HEK293T (cell line): ENCODE measurements at places on chromosomes 7 and 10.

DNA sequence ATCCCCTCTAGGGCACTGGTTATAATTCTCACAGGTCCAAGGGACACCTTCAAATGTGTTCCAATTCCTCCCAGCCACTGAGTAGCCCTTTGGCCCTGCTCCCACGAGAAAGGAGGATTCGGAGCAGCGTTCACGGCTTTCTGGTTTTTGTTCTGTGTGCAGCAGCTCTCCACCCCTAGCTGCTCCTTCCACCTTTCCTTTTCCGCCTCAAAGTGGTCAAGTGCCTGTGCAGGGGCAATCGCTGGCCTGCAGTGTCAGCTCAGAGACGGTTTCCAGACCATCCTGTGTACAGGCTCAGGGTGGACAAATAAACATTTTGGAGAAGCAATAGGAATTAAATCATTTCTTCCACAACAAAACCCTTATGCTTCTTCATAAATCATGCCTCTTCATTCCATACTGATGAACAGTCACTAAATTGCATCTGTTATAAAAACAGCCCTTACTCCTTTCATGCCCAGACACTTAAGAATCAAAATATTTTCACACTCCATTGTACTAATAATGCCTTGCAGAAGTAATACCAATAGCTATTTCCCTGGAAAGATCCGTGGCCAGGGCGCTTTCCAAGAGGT lies 1.1 kb downstream of the KIAA1549 start:
- DNase-seq: no peak

DNA sequence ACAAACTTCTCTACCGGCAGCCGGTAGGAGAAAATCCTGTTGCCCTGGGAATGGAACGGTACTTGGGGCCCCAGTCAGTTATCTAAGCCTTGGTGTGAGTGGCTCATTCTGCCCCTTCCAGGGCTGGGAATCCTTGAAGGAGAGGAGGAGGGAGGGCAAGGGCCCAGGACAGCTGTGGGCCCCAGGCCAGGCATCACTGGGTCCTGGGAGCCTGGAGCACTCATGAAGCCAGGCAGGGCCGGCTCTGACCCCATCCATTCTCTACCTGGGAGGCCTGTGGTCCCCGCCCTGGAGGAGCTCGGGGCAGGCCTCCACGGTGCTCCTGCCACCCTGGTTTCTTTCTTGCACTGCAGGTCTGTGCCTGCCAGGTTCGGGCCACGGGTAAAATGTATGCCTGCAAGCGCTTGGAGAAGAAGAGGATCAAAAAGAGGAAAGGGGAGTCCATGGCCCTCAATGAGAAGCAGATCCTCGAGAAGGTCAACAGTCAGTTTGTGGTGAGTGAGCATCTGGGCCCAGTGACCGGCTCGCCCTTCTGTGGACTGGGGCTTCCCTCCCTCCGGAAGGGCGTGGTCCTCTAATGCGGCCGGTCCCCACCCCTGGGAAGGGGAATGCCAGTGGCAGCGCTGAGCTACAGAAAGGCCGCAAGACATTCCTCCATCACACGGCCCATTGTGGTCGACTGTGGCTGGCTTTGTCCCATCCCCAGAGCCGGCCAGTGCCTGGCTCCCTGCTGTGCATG lies 111.3 kb downstream of the RGS10 start:
- no peak for DNase-seq

- DNase-seq: no peak
Measured at GRCh38 chr7:17144322-17144721, 154.1 kb upstream of the AHR start.

DNA sequence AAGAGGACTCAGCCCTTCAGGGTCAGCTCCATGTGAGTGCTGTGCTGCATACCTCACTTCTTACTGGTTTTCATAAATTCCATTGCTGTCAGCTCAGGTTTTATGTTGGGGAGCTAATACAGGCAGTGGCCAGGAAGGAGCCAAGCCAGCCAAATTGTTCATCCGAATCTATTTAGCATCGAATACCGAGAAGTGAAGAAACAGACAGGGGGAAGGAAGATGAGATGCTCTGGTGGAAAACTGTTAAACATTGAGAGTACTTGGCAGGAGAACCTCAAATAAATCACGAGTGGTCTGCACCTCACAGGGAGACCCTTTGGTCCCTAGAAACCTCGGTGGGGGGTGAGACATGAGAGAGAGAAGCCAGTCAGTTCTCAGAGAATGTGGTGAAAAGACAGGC lies 196.0 kb upstream of the TMEM72 start:
- DNase-seq: no peak

- DNase-seq: peak; percentile 3
Measured at GRCh38 chr10:38094927-38095574, 914 bp downstream of the ZNF37A start.

DNA sequence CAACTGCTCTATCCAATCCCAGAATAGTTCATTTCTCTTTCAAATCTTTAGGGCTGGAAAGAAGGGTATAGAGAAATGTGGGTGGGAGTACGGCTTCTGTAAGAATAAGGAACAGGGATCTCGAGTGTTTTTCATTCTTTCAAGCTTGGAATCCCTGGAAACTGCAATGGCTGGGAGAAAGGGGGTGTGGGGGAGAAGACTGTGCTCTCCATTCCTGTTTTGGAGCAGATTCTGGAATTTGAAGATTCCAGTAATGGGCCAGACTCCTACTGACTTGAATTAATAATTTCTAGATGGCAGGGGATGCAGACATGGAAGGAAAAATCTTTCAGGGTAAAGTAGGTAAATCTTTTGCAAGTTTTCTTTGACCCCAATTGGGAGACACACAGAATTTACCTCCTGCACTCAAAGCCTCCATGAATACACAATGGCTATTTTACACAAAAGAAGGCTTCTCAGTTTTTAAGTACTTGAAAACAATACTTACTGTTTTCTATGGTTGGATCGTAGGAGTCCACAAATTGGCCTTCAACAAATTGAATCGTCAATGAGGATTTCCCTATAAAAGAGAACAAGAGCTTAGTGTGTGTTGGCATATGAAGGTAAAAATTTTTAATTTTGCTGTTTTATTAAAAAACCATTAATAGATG lies 29.1 kb downstream of the RHEB start:
- no peak for DNase-seq

DNA sequence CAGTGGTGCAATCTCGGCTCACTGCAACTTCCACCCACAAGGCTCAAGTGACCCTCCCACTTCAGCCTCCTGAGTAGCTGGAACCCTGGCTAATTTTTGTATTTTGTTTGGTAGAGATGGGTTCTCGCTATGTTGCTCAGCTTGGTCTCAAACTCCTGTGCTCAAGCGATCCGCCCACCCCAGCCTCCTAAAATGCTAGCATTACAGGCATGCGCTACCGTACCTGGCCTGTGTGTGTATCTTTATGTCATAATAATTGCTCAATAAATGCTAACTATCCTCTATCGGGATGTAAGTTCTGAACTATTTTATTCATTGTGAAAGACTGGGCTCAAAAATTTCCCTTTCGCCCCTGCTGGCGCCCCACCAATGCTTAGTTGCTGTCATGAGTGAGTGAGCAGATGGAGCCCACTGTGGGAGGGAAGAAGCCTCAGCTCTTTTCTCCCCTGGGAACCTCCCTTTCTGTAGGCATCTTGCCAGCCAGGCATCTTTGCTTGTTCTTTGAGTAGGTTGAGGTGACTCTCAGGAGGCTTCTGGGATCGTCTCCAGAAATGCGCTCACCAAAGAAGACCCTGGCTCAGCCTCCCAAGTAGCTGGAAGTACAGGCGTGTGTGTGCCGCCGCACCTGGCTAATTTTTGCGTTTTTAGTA lies 38.3 kb downstream of the CAMK1D start:
- no peak for DNase-seq

DNA sequence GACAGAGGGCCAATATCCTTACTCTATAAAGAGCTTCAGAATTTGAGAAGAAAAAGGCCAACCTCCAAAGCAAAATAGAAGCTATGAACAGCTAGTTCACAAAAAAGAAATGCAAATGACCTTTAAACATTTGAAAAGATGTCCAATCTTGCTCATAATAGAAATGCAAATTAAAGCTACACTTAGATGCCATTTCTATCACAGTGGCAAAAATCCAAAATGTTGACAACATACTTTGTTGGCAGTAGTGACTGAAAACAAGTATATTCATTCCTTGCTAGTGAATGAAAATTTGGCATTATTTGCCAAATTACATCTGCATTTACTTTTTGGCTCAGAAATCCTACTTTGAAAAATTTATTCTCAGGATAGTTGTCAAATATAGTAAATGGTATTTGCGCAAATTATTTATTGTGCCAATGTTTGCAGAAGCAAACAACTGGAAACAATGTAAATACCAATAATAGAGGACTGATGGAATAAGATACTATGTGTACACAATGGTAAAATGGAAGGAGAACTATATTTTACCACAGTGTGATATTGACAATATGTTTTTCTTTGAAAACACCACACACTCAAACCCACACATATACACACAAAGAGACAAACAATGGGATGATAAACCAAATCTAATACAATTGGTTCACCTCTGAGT lies 9.4 kb downstream of the TMEM106B start:
- no peak for DNase-seq

- no peak for DNase-seq
Measured at GRCh38 chr10:110326351-110327032, 21.8 kb upstream of the SMNDC1 start.

DNA sequence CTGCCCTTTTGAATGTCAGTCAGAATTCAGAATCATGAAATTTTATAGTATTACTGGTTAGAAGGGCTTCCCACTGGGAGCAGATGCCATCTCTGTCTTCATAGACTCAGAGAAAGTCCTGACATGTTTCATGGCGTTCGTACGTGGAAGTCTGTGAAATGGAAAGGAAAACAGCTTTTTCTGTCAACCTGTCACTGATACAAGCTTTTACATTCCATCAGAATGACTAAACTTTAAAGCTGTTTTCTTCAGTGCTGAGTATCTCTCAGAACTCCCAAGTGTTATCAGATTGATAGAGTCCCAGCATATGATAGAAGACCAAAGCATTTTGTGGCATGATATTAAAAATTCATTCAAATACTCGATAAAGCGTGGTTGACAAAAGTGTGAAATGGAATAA lies 726.7 kb upstream of the GALNT17 start:
- DNase-seq: no peak

- no peak for DNase-seq
Measured at GRCh38 chr7:142612237-142612881, 136.9 kb upstream of the PRSS1 start.

DNA sequence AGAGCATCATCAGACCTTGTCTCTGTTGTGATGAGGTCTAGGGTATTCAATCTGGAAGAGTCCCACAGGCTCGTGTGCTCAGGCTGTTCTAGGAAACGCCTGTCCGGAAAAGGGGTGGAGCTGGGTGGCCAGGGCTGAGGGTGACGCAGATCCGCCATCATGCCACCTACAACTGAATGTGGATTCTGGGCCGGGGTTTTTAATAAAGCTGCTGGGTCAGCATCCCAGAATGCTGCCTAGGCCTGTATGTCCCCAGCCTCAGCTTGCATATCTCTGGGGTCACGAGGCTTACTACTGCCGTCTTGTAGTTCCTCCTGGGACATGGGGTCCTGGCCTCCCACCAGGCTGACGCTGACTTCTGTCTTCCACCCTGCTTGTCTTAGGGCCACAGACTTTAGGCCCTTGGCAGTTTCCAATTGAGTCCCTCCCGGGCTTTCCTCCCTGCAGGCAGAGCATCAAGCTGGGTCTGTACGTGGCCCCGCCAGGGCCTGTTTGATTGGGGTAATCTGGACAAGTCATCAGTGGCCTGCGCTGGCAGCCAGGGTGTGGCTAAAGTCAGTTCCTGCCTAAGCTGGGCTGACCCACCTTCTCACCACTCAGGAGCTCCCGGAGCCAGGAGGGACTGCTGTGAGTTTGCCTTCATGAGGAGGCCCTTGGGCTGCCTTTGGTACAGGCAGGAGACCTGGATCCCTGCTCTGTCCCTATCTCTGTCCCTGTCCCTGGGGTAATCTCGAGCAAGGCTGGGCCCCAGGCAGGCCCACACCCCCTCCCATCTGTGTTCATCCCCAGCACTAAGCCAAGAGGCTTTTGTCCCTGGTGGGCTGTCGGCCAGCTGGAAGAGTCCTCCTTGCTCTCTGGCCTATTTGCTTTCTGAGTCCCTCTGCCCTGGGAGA lies 79.9 kb downstream of the ZMIZ1 start:
- no peak for DNase-seq

- no peak for DNase-seq
Measured at GRCh38 chr7:158908552-158908951, 52.2 kb downstream of the DYNC2I1 start.

DNA sequence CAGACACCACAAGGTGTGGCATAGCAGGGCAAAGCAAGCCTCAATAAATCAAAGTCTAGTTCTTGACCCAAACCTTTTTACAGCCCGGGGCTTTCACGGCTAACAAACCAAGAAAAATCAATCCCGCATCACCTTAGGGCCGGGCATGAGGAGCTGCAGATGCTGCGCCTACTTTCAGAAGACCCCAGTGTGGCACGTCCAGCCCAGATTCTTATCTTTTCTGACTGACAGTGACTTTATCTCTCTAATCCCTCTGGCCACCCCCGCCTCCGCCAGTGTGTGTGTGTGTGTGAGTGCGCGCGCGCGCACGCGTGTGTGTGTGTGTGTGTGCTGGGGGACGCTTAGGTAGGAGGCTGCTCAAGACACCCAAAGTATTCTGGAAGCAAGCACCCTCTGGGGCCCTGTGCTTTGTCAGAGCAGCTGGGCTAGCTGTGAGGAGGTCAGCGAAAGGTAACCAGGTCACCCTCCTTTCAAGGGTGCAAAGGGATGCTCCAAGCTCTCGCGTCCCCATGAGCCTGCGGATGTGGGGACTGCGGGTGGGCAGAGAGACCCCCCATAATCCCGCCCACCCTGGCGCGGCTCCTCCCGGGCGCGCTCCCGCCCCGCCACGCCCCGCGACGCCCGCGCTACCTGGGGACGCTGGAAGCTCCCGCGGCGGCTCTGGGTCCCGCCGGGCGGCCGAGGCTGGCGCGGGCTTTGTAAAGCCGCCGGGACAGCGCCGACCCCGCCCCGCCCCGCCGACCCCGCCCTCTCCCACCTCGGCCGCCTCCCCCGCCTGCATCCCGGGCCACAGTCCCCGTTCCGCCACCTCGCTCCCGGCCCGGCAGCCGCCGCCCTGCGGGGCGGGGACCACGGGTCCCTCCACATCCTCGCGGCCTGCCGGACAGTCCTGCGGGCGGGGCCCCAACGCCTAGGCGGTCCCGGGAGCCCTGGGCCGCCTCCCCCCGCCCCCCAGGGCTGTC lies 57.1 kb upstream of the RHOBTB1 start:
- DNase-seq: peak; percentile 78

GRCh38 chr10:99395750-99396445 lies 34.5 kb downstream of the GOT1 start:
- DNase-seq: no peak

DNA sequence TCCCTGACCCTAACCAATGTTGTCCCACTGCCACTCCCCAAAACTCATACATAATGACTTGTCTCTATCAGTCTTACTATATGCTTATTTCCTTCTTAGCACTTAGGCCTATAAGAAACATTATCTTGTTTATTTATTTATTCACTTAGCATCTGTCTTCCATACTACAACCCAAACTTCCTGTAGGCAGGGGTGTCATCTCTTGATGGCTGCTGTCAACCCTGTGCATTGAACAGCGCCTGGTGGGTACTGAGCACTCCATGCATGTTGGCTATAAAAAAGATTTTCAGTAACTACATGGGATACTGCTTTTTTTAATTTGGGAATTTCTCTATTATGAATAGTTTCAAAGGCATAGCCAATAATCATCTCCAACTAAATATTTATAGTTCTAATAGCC lies 46.7 kb downstream of the JAZF1 start:
- no peak for DNase-seq
